Activated T-helper 17 cell treated with anti-CD3 and anti-CD28 coated beads, Interleukin-2, amount 50 U/mL, for 72 hours (primary cell): ENCODE measurements at places on chromosomes 6 and 20.

GRCh38 chr6:35582315-35582714, 69.6 kb upstream of the TULP1 start:
- ATAC-seq, result no peak

GRCh38 chr20:46031701-46032254, 2.8 kb downstream of the SLC12A5 start:
- ATAC-seq, result no peak

- peak; percentile 83 for ATAC-seq
Measured at GRCh38 chr6:119110601-119111548, 32.4 kb upstream of the FAM184A start.

DNA sequence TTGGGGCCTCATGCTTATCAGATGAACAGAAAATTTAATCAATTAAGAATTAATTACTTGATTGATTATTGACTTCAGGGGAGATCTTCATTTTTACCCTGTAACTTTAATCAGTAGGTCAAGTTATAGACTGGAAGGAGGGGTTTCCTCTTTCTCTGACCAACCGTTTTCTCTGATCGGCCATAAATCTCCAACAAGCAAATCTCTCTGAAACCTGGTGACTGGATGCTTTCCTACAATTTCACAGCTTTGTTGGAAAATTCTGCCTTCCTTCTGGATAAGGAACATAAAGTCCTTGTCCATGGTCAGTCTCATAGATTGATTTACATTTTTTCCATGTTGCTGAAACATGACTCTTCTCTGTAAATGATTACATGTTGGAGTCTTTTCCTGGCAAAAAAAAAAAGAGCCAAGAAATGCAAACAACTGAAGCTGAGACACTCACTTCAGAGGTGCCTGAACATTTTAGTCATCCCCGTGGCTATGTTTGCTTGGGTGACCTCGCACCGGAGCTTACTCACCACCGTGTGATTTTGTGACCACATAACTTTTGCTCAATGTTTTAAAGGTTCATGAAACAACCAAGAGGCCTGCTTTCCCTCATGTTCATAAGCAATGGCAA, 31.0 kb downstream of the IRF4 start:
- peak; percentile 100 for ATAC-seq

- ATAC-seq, result no peak
Measured at GRCh38 chr6:11938285-11938890, 73.7 kb upstream of the HIVEP1 start.

- no peak for ATAC-seq
Measured at GRCh38 chr6:157754351-157754750, 68.7 kb upstream of the SNX9 start.

DNA sequence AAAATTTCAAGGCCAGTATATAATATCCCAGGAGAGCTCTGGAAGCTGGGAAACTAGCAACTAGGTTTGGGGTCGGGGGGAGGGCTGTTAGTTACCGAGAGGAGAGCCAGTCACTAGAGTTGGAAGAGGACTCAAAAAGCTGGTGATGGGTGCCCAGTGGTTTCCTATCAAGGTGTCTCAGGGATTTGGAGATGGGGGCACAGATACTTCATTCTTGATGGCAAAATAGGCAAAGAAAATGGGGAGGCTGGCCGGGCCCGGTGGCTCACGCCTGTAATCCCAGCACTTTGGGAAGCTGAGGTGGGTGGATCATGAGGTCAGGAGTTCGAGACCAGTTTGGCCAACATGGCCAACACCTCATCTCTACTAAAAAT, 805 bp downstream of the PHF1 start:
- ATAC-seq, result no peak

DNA sequence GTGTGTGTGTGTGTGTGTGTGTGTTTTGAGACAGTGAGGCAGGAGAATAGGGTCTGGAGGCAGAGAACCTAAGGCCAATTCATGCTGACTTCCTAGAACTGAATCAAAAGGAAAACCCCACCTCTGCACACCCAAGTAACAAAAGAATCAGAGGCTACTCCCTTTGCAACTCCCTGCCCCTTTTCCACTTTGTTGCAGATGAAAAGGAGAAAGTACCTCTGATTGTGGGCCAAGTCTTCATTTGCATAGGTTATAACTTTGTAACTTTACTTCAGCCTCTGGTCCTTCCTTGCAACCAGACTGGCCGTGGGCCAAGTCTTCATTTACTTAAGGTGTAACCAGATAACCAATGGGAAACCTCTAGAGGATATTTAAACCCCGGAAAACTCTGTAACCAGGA, 168.8 kb downstream of the EYA2 start:
- no peak for ATAC-seq

DNA sequence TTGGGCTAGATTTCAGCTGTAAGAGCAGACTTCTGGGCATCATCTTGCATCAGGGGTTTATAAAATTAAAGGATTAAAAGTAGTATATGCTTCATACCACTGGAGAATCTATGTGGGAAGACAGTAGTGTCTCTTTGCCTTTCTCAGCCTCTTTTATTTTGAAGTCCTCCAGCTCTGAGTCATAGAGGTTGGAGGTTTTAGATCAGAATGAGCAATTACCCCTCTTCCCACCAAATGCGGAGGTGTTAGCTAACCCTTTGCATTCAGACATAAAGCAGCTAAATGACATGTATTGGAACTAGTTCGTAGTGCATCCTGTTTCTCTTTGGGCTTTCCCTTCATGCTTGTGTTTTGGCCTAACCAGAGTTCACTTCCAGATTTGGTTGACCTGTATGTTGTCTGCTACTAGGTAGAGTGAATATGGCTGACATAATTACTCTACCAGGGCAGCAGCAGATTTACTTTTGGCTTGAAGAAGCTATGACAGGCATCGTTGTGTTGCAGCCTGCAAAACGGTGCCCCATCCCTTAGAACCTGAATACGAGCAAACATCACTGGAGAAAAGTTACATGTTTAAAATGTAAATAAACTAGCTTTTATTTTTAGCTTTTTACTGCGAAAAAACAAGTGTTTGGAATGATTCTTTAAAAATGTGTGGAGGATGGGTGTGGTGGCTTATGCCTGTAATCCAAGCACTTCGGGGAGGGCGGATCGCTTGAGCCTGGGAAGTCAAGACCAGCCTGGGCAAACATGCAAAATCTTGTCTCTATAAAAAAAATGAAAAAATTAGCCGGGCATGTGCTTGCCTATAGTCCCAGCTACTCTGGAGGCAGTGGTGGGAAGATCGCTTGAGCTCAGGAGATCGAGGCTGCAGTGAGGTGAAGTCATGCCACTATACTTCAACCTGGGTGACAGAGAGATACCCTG, 82.2 kb downstream of the MYO6 start:
- ATAC-seq, result peak; percentile 95

DNA sequence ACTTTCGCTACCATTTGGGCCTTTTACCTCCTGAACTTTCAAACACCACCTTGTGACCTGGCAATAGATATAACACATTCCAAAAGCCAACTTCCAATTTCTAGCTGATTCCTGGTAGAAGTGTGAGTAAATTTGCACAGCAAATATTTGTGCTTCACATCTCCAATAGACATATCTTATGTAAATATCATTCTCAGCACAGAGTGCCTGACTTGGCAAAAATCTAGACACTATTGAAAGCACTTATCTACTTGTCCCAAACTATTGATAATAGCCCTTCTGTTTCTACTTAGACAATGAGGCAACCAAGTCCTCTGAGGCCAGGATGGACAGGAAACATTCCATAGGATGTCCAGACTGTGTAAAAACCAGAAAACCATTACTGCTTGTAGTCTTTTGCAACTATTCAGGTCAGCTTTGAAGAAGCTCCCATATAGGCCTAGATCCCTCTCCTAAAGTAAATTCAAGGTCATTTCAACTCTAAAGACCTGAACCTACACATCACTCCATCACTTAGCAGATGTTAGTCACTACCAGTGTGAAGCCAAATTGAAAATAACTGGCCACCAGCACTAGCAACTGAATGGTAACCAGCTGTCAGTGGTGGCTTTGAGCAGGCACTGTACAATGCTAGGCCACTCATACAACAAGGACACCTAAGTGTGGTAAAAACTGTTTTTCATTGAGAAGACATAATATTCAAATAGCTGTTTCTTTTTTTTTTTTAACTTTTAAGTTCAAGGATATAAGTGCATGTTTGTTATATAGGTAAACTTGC, 95.3 kb upstream of the RSPO3 start:
- no peak for ATAC-seq

GRCh38 chr6:44044154-44044539, 83.1 kb downstream of the MRPL14 start:
- ATAC-seq, result peak; percentile 6

DNA sequence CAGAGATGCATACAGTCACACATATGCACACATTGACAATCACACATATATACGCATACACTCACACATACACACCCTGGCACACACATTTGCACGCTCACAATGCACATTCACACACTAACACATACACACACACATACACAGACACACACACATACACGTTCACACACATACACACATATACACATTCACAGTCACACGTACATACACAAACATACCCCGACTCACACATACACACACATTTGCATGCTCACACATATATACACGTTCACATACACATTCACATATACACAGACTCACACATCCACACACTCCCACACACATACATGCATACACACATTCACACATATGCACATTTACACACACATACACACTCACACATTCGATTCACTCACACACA, 366.8 kb upstream of the ID4 start:
- no peak for ATAC-seq

GRCh38 chr6:89924231-89924630, 30.0 kb downstream of the GJA10 start:
- ATAC-seq, result no peak
